Gastrocnemius medialis (tissue), 4 donors: ENCODE measurements at places on chromosomes 6 and 20. TPM values are rescaled to one million over a fixed set of nuclear protein-coding genes. Genes with fewer than 3 reads are reported as not detected.

DNA sequence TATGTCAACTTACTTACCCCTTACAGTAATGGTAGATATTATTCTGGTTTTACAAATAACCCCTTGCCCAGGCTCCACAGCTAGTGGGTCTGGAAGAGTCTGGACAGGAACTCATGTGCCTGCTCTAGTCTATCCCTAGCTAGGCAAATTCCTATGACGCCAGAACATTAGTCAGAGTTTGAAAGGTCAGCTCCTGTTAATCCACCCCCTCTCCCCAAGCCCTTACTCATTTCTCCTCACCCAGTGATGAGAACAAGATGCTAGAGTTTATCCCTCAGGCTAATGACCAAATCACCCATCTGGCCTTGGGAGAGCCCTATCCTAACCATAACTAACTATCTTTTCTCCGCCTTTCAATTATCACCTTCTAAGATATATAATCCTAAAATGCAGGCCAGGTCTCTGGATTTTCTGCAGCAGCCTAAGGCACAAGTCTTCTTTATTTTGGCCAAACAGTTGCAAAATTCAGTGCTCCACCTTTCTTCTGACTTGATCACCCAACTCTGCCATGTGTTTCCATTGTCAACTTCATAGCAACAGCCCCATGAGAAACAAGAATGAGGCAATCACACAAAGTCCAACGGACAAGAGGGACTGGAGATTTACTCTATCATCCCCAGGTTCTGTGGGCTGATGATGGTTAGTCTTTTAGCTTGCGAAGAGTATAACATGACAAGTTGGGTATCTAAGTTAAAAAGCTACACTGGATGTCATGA, 113.3 kb downstream of the TASP1 start:
- DNase-seq = no peak

DNA sequence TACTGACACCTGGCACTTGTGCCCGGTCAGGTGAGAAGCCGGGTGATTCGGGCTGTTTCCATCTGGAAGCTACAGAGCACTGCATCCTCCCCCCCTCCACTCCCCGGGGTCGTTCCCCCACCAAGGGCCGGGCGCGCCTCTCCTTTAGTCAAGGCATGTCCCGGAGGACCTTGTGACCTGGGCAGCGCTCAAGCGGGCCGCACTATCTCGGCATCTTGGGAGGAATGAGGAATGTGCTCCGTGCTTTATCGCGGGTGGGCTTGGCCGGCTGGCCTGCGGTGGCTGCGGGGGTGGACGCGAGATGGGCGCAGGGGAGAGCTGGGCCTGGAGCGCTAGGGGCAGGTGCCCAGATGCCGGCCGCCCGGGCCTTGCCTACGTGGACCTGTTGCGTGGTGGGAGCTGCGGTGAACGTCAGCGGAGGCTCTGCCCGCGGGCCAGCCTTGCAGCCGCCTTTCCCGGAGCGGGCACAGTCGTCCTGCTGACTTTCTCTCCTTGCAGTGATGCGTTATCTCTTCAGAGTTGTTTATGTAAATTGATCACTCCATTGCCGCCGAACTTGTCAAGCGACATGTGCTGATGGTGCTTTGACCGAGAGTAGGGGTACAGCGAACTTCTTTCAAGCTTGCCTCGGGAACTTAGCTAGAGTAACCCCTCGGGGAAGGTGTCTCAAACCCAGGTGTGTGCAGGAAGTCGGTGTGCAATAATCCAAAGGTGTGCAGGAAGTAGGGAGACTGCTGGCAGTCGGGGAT, 1.1 kb downstream of the LRRC1 start:
- DNase-seq = no peak

DNA sequence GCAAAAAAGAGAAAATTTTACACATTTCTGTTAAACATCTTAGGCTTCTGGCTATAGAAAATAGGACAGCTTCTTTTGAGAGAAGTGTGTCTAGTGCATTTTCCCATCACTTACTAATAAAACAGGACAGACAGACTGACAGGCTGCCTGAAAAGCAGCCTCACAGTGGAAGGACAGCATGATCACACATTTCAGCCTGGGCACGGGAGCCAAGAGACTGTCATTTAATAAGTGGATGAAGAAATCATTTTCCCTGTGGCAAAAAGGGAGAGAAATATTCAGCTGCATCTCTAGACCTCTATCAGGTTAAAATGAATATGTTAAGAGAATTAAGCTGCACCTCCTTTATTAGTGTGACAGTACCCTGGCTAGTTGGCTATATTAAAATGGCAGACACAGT, 960.5 kb downstream of the KIF16B start:
- DNase-seq = no peak

DNA sequence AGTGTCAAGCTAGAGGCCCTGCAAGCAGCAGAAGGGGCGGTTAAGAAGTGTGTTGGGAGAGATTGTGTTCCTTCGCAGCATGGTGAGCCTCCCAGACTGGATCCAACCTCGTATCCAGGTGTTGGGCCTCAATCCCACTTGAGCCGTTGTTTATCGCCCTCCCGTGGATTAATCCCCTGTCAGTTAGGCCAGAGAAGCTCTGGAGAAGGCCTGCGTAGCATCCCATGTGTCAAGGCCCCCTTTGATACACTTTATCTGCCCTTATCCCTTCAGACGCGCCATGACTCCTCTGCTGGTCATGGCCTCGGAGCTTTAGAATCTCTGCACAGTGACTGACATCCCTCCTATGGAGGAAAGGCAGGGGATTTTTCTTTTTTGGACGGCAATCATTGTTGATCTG, 181.0 kb downstream of the ZFP64 start:
- DNase-seq = no peak

- DNase-seq = no peak
These were observed 58.2 kb downstream of the DNAH8 start for GRCh38 chr6:38773338-38773737.

DNA sequence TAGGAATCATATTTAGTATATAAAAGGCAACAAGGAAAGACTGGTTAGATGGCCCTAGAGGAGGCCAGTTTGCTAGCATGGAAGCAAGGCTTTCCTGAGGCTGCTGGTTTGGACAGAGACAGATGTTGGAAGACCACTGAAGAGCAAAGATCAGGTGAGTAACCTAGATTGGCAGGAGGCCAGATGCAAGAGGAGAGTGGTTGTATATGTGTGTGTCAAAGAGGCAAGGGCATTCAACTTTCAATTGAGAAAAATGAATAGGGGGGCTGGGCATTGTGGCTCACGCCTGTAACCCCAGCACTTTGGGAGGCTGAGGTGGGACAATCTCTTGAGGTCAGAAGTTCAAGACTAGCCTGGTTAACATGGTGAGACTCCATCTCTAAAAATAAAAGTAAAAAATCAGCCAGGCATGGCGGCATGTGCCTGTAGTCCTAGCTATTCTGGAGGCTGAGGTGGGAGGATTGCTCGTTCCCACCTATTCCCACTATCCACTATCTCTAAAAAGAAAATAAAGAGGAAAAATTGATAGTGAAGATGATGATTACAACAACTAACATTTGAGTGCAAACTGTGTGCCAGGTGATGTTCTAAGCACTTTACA, 79.8 kb downstream of the PRDM1 start:
- no peak for DNase-seq

GRCh38 chr20:20802328-20802727, 89.9 kb upstream of the RALGAPA2 start:
- DNase-seq = no peak

DNA sequence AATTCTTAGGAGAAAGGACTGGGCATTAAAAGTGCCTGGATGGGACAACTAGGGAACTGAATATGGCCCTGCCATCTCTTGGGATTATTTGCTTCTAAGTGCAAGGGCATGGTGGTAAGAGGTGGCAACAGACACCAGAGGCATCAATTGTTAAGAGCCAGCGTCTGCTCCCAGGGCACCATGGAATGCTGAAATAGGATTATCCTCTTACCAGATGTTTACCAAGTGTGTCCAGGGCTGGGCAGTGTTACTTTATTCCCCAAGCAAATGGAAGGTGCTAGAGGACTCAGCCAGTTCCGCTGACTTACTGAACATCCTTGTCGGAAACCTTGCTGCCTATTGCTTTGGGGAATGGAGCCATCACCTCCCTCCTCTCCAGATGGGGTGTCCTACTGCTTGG, 273.6 kb upstream of the SUPT3H start:
- DNase-seq = no peak

GRCh38 chr6:74259981-74260380, 564.0 kb downstream of the CD109 start:
- DNase-seq = no peak

DNA sequence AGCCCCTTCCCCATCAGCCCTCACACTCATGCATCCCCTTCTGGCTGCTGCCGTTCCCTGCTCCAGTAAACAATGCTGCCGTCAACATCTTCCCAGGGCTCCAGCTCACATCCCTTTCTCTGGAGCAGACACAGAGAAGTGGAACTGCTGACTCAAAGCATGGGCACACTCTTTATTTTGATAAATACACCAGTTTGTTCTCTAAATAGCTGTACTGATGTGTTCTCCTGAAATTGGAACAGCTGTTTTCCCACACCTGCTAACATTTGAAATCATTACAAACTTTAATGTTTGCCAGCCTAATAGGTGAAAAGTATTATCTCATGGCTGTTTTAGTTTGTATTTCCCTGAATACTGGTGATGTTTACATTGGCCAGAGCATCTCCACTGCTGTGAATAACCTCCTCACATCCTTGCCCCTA, 102.1 kb upstream of the NXT1 start:
- DNase-seq = no peak

DNA sequence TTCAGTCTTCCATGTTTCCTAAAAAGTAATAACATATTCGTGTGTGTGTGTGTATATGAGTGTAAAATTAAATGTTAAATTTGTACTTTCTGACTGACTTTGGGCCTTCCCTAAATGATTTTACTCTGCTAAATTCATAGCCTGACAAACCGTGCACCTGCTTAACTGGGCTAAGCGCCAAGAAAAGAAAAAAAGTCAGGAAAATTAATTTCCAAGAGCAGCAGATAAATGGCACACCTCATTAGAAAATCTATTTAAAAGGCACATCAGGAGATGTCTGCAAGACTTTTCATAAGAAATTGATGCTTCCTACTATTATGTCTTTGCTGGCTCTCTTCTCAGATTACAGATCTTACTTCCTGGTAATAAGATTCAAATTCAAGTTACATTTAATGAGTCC, 72.4 kb downstream of the TRDN start:
- no peak for DNase-seq

GRCh38 chr6:70281923-70282311, 21.0 kb downstream of the COL9A1 start:
- no peak for DNase-seq

HLA-DMB gene
- total RNA-seq = 8.1 TPM

OSBPL2 gene
- 21.0 TPM for total RNA-seq

DEFB114 gene
- total RNA-seq = not detected

ZBTB9 gene
- 1.6 TPM for total RNA-seq

SRMS gene
- not detected for total RNA-seq

GATA5 gene
- not detected for total RNA-seq

ALDH8A1 gene
- total RNA-seq = not detected
